ENCODE measurements at places on chromosomes 2 and 18.

- no peak for DNase-seq
These were observed 50.9 kb upstream of the GPD2 start for GRCh38 chr2:156385242-156385641.

- peak; percentile 95 for DNase-seq
These were observed 194.9 kb upstream of the HAAO start for GRCh38 chr2:42987112-42987922.

DNA sequence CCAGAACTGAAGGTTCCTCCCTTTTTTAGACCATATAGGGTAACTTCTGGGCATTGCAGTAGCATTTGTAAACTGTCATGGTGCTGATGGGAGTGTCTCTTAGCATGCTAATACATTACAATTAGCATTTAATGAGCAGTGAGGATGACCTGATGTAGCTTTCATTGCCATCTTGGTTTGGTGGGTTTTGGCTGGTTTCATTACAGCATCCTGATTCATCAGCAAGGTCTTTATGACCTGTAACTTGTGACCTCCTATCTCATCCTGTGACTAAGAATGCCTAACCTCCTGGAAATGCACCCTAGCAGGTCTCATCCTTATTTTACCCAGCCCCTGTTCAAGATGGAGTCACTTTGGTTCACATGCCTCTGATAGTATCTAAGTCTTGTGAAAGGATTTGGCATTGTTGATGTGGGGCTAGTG, 159.0 kb downstream of the TMX3 start:
- peak; percentile 78 for DNase-seq

DNA sequence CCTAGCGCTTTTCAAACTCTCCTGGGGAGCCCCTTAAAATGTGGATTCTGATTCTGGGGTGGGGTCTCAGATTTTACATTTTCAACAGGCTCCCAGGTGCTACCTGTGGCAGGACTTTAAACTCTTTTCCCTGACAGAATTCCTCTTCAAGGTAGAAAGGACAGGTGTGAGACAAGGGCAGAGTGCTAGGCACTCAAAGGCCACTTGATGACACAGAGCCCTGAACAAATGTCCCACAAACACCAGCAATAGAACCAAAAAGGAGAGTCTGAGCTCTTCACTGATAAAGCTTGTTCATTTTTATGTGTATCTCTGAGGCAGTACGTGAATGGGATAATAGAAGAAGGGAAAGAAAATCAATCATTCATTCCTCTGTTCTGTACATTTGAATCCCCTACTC, 77.7 kb upstream of the PELI1 start:
- no peak for DNase-seq

GRCh38 chr2:105403783-105404698, 5.2 kb upstream of the FHL2 start:
- peak; percentile 95 for DNase-seq

Measured in PC-3 (cell line).